Thoracic aorta (tissue), 2 donors: ENCODE measurements at places on chromosomes 16 and 17.
A peak's percentile ranks its signal among the peaks of the same experiment; 100 is the strongest.

GRCh38 chr16:85309656-85310587 lies 197.7 kb upstream of the CIBAR2 start:
- no peak for DNase-seq

DNA sequence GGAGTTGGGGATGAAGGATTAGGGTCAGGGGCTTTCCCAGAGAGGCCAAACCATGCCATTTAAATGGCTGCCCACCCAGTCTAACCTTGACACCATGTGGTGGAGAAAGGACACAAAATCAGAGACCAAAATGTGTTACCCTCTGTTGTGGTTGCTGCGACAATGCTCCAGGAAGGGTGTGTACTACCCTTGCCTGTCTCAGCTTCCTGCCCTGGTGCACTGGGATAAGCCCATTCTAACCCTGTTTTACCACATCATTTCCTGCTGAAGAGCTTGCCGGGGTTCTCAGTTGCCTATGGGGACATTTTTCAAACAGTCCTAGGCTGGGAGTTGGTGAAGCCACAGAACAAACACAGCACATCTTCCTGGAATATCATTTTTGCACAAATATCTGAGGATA lies 4.9 kb downstream of the OR4D1 start:
- DNase-seq, result no peak

- no peak for DNase-seq
These were observed 5.8 kb upstream of the GNA13 start for GRCh38 chr17:65062171-65062915.

DNA sequence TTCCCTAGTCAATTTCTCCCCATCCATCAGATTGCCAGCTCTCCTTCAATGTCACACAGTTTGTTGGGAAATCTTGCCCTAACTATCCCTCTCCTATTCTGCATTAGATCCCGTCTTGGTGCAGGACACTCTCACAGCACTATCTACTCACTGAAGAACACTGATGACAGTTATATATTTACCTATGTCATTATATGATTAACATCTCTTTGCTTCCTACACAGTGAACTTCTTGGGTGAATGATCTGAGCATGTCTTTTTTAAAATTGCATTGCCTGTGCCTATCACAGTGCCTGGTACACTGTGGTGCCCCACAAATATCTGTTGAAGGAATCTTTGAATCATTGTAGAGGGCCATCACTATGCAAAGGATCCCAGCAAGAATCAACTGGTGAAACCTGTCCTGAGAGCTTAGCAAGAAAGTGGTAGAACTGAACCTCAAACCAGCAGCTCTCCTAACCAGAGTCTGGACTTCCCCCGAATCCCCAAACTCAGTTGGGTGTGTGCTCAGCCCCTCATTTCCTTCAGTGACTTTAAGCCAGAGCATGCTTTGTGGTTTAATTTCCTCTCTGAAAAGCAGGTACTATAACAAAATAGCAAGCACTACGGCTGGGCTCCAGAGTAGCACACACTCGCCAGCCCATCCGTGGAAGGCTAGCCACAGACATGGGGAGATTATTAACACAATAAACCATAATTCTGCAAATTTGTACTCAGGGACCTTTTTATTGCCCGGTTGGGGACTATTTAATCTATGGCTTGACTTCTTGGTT lies 680.7 kb upstream of the SALL1 start:
- no peak for DNase-seq

GRCh38 chr17:1999557-2000251 lies 25.4 kb downstream of the RTN4RL1 start:
- no peak for DNase-seq

GRCh38 chr17:362721-363120 lies 10.1 kb upstream of the RPH3AL start:
- DNase-seq, result no peak

DNA sequence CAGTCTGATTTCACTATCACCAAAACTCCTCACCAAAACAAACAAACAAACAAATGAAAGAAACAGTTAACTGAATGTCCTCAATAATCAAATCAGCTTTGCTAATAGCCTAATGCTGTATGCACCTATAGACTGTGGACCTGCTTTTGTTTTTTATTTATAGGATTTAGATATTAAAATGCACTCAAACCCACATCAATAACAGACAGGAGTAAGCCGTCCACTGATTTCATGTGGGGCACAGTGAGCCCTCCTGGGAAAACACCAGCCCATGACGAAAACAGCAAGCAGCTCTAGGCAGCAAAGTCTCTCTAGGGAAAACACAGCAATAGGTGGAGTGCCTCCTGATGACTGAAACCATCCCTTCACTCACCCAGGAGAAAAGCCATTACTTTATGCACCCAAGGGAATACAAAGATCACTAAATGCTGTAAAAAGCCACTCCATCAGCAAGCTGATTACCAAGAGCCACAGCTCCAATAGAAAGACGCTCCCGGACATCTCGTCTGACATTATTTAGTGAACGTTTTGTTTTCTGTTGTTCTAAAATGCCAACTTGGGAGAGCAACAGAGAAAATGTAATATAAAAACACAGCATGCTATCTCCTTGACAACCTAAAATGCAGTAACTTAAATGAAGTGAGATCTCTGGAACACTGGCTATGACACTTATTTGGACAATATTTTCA lies 47.8 kb downstream of the ANKFY1 start:
- DNase-seq, result no peak

- DNase-seq, result no peak
These were observed 175.7 kb downstream of the RGS9 start for GRCh38 chr17:65312718-65313377.

GRCh38 chr16:50154420-50154950 lies 1.4 kb downstream of the TENT4B start:
- no peak for DNase-seq

DNA sequence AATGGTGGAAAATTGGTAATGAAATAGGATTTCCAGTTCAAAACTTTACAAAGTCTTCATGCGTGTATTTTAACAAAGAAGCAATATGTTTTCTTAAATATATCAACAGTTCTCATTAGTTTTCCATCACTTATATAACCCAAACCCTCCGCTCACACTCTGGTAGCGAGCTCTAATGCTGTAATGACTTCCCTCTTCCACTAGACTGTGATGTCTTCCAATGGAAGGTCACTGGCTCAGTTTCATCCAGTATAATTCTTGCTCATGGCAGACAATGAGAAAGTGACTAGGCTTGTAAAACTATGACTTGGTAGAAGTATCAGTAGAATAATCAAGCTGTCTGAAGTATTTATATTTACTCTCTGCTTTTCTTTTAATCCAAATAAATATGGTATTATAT lies 32.8 kb downstream of the NETO2 start:
- no peak for DNase-seq

DNA sequence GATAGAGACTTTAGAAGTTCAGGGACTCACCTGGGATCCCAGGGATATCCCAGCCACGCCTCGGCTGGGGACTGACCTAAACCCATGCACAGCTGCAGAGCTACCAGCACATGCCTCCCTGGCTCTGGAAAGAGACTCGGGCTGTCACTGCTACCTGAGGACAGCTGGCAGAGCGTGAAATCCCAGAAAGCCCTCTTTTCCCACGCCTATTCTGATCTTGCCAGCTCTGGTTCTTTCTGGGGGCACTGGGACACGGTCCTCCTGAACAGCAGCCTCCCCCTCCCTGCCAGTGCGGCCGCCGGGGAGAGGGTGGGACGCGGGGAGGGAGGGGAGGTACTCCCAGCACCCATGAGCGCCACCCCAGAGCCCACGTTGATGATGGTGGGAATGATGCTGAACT lies 10.8 kb downstream of the P2RX5 start:
- DNase-seq, result no peak

GRCh38 chr17:7818746-7819645 lies 15.0 kb upstream of the KDM6B start:
- DNase-seq, result no peak

DNA sequence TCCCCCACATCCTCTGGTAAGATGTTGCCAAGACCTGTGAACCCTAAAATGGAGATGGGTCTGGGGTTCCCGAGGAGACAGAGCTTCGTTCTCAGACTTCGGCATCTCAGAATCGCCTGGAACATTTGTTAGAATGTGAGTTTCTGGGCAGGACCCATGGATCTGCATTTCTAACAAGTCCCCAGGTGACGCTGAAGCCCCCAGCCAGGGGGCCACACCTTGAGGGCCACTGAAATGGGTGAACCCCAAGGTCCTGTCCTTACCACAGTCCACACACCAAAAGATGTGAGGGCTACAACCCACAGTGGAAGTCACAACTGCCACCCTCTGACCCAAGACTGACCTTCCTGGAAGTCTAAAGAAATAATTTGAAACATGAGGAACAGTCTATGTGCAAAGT lies 14.0 kb downstream of the MPP3 start:
- DNase-seq, result no peak

DNA sequence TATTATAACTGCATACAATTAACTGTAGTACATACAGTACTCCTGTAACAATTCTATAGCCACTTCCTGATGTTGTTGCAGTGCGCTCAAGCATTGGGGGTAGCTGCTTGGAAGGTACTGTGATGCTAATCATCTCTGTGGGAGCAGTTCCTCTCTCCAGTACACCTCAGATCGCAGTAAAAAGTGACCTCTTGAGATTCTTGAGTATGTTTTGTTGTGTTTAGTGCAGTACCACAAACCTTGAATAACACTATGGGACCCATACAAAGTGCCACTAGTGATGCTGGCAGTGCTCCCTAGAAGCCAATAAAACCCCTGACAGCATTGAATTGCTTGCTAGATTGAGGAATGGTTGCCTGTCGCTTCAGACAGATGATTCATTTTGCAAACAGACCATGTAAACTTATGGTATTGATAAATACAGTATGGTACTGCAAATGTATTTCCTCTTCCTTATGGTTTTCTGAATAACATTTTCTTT lies 193.0 kb downstream of the SPECC1 start:
- no peak for DNase-seq

GRCh38 chr17:81394921-81395599 lies at the start of gene BAHCC1:
Gene BAHCC1 (plus strand): TSS chr17:81395457. CDS start chr17:81399740, 4,283 bp downstream.
- DNase-seq, result peak; percentile 100

- no peak for DNase-seq
These were observed 1.2 kb downstream of the SNTB2 start for GRCh38 chr16:69188236-69188549.

DNA sequence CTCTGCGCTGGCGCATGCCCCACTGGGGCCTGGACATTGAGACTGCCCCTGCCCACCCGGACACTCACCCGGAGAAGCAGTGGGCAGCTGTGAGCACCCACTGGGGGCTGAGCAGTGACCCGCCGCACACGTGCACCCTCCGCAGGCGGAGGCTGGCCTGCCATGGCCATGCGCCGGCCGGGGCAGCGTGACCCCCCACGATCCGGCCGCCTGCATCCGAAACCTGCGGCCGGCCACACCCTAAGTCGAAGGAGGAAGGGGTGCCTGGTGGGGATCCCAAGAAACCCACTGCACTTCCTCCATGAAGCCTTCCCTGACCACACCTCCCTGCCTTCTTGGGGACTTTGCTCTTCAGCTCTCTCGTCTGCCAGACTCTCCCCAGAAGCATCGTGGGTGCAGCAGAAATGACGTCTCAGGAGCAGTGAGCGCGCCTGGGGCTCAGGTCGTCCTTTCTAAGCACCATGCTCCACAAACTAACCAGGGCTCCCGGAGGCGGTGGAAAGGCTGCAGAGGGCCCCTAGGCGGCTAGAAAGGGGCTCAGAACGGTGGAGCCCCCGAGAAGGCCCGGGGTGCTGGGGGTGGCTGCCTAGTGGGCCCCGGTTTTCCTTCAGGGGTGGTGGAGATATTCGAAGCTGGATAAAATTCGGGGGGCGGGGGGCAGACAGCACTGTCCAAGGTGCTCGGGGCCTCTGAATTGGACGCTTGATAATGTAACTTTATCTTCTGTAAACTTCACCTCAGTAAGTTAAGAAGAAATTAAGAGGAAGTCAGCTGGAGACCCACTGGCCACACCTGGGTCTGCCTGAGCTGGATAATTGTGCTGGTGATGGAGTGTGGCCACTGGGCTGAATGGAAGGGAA lies 1.5 kb downstream of the TPSG1 start:
- DNase-seq, result no peak

DNA sequence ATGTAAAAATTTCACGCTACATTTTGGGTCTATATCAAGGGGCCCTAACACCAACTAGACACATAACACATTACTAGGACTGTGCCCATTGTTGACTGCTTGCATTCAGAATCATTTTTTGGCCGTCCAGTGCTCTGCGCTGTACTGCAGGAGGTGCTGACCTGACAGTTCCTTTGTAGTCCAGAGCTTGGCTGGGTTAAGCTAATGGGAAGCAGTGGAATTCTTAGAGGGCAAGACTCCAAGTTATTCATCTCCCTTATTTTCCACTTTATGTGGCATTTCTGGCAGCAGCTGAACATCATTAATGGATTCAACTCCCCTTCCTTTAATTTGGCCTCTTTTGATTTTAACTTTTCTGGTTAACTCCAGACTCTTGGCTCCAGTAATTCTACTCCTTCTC lies 351.7 kb downstream of the CDH8 start:
- no peak for DNase-seq

- no peak for DNase-seq
These were observed 42.2 kb upstream of the INTS2 start for GRCh38 chr17:61970030-61970429.

DNA sequence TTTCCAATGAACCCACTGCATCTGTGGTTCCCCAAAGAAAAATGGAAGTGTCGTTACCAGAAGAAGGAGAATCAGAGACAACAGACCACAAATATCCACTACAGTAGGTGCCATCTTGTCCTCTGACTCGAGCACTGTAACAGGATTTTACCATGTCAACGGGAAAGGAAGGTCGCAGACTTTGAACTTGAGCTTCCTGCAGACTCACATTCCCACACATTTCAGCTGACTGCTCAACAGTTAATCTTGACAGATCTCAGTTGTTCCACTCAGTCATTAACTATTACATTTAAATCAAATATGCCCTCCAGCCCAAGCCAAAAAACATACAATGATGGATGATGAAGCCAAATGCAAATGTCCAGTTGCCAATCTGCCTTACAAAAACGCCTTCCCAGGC lies 37.0 kb downstream of the GAS7 start:
- DNase-seq, result no peak

DNA sequence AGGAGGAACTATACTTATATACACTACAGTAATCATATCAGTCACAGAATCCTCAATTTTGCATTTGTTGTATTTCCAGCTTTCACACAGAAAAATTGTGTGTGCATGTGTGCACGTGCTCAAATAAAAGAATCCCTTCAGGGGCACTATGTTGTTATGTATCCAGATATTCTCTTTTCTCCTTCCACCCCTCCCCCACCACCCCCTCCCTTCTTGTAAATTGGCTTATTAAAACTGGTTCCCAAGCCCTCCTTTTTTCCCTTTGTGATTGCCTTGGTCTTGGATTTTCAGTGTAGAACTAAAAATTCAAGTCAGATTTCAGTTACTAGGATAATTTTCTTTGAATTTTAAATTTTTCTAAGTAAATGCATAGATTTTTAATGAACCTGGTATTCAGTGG lies 86.3 kb downstream of the WNT3 start:
- DNase-seq, result no peak

GRCh38 chr17:41848788-41849187 lies 11.2 kb downstream of the KLHL10 start:
- no peak for DNase-seq

GRCh38 chr16:76653390-76654026 lies 376.3 kb downstream of the CNTNAP4 start:
- no peak for DNase-seq

- no peak for DNase-seq
These were observed 78.3 kb downstream of the IRX3 start for GRCh38 chr16:54208237-54208636.

- DNase-seq, result no peak
These were observed 3.2 kb upstream of the ELOB start for GRCh38 chr16:2779978-2780898.

- no peak for DNase-seq
These were observed 99.5 kb upstream of the FA2H start for GRCh38 chr16:74874123-74874522.

GRCh38 chr17:66339561-66339960 lies 37.1 kb downstream of the PRKCA start:
- no peak for DNase-seq
